Coronary artery (tissue), 2 donors: ENCODE measurements at places on chromosomes 2 and 18.

DNA sequence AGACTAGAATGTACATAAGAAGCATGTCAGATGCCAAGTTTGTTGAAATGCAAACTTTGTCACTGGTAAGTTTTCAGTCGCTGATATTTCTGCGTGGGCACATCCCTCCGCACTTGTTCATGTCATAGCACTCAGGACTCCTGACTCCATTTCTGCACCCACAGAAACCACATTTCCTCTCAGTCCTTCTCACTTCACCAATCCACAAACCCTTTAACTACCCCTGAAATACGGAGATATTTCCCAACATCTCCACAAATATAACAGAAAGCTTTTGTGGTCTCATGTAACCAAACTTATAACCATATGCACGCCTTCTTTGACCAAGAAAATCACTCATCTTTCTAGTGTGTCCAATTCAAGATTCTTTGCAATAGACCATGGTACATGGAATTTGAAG lies 276.9 kb upstream of the ERBB4 start:
- DNase-seq: no peak

- DNase-seq: peak; percentile 58
These were observed 48.6 kb downstream of the MYO7B start for GRCh38 chr2:127584047-127584446.

GRCh38 chr2:235244255-235245220 lies 249.3 kb upstream of the AGAP1 start:
- DNase-seq: no peak

GRCh38 chr18:24546307-24546706 lies 85.9 kb downstream of the HRH4 start:
- no peak for DNase-seq

GRCh38 chr2:38509947-38510326 lies 92.8 kb downstream of the HNRNPLL start:
- DNase-seq: no peak

DNA sequence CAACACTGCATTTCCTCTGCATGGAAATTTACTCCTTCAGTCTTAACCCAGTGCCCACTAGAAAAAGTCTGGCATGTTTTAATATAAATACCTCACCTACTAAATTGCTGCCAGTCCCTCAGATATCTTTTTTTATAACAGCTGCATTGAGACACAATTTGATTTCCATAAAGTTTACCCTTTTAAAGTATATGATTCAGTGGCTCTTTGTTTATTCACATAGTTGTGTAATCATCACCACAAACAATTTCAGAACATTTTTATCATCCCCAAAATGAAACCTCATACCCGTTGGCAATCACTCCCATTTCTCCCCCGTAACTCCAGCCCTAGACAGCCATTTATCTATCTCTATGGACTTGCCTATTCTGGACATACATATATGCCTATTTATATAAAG lies 17.0 kb upstream of the FRZB start:
- DNase-seq: no peak

- no peak for DNase-seq
These were observed 22.9 kb downstream of the DSG4 start for GRCh38 chr18:31399306-31400032.

DNA sequence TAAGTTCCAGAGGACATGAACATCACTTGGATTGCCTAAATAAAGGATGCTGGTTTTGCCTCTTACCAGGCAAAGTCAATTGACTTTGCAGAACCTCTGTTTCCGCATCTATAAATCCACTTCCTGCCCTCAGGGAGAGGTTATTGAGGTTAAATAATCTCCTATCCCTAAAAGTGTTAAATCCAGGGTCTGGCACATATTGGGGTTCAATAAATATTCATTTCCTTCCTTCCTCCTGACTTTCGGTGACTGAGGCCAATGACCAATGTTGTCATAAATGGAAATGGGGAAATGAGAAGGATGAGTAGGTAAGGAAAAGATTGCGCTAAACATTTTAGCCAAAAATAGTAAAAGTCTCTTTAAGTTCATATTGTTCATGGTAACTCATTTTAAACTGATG lies 16.0 kb downstream of the BCL2 start:
- no peak for DNase-seq

- DNase-seq: no peak
These were observed 1.4 kb downstream of the GKN1 start for GRCh38 chr2:68975844-68976243.

DNA sequence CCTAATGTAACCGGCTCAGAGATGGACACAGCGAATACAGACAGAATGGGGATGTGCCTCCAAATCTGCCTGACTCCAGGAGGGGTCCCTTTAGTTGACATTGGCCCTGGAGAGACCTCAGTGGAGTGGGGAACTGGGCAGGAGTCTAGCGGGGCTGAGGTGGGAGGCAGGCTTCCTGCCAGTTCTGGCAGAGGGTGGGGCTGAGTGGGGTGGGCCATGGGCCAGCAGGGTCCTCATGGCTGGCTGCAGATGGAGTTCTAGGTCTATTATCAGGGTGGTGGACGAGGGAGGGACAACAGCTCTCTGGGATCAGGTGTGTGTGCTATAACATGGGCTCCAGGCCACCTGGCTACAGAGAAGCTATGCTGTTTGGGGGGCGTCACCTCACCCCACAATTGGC lies 21.1 kb downstream of the PROC start:
- no peak for DNase-seq

DNA sequence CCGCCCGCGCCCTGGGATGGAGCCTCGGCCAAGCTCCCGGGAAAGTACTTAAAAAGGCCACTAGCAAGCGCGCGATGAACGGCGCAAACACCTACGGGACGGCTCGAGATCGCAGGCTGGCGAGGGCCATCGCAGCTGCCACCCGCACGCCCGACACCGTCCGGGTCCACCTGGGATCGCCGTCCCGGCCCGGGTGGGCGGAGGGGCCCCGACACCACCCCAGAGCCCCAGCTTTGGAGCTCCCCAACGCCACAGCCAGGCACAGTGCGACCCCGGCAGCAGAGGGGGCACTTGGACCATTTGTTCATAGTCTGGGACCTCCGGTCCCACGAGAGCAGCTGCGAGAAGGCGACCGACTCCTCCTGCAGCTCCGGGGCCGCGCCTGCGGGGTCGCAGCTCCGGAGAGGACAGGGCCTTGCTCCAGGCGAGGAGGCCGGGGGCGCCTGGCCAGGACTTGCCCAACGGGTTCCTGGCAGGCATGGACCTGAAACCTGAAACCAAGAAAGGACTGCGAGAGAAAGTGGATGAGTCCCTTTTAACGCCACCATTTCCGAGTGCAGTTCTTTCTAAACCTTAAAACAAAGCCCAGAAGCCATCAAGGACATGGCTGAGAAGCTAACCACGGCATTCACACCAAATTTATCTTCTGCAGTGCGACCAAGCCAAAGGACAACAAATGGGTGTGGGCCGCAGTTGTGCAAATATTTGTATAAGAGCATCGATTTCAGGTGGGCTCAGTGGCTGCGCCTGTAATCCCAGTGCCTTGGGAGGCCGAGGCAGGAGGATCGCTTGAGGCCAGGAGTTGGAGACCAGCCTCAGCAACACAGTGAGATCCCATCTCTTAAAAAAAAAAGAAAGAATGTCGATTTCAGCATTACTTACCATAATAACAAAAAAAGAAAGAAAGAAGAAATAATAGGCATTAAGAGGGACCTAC lies 54.0 kb upstream of the IMP4 start:
- no peak for DNase-seq

- DNase-seq: no peak
These were observed 222.8 kb downstream of the FBXO15 start for GRCh38 chr18:73924836-73925235.

GRCh38 chr18:74479486-74480148 lies 16.5 kb upstream of the CNDP2 start:
- DNase-seq: no peak

- no peak for DNase-seq
These were observed 45.9 kb upstream of the IGFBP5 start for GRCh38 chr2:216741223-216741593.

DNA sequence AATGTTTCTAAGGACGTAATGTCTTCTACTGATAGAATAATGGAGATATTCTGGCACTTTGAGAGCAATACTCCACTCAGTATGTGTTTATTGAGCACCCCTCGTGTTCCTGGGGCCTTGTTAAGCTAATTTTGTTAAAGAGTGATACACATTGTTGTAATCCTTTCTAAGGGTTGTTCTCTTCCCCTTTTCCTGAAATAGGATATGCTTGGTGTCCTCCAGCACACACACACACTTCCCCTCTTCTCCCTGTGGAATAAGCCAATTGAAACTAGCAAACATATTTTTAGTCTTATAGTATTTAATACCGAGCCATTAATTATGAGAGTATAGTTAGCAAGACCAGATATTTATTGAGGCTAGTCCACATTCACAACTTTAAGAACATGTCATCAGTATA lies 114.1 kb downstream of the CRIM1 start:
- no peak for DNase-seq
